ENCODE measurements at places on chromosomes 12 and 14.

DNA sequence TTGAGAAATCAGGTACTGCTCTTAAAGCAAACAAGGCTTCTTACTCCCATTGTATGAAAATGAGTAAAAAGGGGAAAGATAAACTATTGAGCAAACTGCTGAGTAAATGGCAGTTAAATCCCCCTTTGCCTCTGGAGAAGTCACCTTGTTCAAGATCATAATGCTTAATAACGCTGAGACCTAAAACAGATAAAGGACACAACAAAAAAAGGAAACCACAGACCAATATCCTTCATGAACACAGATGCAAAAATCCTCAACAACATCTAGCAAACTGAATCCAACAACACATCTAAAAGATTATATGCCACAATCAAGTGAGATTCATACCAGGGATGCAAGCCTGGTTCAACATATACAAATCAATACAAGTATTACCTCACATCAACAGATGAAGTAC lies 109.0 kb upstream of the MDM1 start:
- DNase-seq = no peak

- DNase-seq = no peak
Observed at GRCh38 chr12:95741635-95742034, 48.9 kb downstream of the NTN4 start.

DNA sequence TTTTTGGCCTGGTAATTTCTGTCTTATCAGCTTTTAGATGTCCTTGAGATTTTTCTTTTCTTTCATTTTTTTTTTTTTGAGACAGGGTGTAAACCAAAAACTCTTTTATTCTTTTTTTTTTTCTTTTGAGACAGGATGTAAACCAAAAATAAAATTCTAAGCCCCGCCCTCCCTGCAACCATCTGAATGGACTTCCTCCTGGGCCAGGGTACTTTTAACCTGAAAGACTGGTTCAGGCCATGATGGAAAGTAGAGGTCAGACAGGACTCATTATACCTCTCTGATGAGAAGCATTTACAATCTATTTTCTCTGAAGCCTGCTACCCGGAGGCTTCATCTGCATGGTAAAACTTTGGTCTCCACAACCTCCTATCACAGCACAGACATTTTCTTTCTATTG lies 33.5 kb upstream of the TCL1B start:
- DNase-seq = no peak

GRCh38 chr14:52551696-52552062 lies 626 bp downstream of the TXNDC16 start:
- no peak for DNase-seq

DNA sequence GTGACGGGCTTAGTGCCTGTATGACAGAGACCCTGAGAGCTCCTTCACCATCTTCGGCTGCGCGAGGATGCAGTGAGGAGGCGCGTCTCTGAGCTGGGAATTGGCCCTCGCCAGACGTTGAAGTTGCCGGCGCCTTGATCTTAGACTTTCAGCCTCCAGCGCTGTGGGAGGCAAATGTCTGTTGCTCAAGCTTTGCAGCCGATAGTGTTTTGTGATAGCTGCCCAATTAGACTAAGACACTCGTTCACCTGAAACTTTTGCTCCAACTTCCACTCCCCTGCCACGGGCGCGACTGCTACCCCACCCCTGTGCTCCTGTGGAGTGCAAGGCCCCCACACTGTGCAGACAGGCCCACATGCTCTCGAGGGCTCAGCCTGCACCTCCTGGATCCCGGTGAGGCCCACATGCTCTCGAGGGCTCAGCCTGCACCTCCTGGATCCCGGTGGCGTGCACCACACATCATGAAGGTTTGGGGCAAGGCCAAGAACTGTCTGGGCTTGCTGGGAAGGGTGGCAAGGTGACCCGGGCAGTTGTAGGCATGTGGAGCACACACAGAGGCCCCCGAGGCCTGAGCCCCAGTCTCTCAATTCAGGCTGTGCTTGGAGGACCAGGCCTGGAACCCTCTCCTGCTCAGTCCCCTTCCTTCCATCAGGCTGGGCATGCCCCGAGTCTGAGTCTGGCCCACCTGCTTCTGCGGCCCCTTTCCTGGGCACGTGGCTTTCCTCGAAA lies 324.6 kb downstream of the TMEM121 start:
- no peak for DNase-seq
